ENCODE measurements at places on chromosomes 2 and 18.

GRCh38 chr2:23924589-23925359 is 2.1 kb downstream of the ATAD2B start:
- DNase-seq = no peak

DNA sequence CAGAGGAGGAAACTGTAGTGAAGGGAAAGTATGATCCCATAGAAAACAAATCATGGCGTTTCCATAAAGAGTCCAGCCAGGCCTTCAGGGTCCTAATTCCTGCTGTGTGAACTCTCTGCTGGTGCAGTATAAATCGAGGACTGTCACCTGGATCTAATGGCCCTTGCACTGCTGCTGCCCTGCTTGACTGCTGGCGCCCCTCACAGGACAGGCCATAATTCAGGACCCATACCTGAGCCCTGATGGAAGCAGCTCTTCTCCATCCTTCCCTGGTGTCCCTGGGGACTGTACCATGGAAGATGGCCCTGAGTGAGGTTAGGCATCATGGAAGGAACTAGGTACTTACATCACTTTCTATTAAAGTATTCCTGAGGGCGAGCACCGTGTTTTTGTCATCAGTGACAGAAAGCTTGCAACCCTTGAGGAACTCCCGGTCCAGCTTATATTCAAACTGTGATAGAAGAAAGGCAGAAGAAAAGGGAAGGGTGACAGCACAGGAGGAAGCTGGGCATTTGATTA is 116.9 kb downstream of the RIF1 start:
- DNase-seq = no peak

- DNase-seq = no peak
Observed at GRCh38 chr18:79421275-79421857, 25.6 kb downstream of the NFATC1 start.

DNA sequence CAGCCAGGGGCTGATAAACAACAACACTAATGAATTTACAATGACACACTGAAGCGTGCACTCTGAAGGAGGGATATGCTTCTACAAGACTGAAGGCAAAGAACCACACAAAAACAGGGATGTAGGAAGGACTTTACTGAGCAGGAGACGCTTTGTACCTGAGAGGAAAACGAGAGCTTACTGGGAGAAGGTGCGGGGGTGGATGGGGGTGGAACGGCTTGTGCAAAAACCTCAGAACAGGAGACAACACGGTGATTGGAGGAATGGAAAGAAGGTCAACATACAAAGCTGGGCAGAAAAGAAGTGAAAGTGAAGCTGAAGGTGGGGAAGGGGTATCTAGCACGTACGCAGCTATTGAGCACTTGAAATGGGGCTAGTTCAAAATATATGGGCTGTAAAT is 93.1 kb downstream of the SLC8A1 start:
- DNase-seq = no peak

DNA sequence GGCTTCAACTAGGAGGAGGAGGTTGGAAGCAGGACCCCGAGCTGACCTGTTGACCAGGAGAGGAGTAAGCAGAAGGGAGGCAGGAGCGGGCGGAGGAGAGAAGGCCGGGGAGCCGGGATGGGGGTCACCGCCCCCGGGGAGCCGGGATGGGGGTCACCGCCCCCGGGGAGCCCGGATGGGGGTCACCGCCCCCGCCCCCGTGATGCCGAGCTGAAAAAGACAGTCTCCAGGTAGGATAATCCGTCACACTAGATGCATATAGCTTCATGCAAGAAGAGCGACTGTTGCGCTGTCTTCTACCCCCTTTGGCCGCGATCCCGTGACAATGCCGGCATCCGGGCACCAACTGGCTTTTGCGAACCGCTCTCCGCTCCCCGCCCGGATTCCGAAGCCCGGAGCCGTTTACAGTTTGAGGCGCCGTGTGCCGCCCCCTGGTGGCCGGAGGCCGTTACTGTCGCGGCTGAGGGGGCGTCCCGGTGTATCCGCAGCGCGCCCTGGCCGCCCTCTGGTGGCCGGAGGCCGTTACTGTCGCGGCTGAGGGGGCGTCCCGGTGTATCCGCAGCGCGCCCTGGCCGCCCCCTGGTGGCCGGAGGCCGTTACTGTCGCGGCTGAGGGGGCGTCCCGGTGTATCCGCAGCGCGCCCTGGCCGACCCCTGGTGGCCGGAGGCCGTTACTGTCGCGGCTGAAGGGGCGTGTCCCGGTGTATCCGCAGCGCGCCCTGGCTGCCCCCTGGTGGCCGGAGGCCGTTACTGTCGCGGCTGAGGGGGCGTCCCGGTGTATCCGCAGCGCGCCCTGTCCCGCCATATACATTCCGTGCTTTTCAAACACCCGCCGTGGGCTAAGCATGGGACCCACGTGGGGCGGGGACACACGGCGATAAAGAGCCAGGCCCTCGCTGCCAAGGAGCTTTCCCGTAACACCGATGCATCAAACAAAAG is 89.6 kb downstream of the ACTR3 start:
- no peak for DNase-seq

DNA sequence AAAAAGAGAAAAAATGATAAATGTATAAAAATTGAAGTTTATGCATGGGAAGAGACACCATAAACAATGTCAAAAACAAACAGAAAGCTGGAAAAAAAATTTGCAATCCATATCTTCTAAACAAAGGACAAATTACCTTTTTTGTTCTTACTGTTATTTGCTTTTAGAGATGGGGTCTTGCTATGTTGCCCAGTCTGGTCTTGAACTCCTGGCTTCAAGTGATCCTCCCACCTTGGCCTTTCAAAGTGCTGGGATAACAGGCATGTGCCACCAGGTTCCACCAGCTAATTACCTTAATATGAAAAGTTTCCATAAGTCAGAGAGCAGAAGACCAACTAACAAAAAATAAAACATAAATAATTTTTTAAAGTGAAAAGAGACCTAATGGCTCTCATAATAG is 90.0 kb upstream of the SIX3 start:
- DNase-seq = no peak

GRCh38 chr2:175151791-175152190 is 16.2 kb downstream of the ATF2 start:
- no peak for DNase-seq

DNA sequence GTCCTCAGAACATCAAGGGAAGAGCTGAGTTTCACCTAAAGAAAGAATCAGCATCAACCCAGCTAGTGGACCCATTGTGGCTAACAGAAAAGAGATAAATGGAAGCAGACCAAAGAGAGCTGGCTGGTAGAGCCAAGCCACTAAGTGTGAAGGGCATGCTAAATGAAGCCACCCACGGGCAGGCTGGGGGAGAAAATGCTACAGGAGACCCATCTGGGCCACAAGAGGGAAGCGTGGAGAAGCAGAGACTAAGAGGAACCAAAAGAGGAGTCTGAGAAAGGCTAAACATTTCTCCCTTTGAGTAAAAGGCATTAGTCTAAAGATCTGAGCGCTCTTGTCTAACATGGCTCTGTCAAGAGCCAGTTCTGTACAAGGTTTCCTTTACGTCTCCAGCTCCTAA is 15.8 kb downstream of the CWC22 start:
- no peak for DNase-seq

GRCh38 chr2:69175790-69176715 is 163.1 kb downstream of the ANTXR1 start:
- DNase-seq = no peak

DNA sequence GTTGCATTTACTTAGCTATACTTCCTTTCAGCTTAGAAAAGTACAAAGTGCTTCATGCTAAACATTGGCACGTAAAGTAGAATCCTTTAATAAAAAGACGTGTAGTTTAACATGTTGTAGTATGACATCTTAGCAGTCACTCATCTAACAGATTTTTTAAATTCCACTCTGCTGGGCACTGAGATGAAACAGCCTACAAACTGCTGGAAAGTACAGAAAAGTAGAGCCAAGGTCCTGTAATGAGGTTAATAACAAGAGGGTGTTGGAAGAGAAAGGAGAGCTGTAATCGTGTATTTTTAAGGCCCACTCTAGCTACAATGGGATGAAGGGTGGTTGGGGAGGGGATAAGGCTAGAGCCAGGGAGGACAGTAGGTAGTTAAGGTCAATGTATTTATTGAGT is 10.7 kb downstream of the CD8A start:
- no peak for DNase-seq

GRCh38 chr2:38301340-38301968 is 75.6 kb downstream of the ATL2 start:
- no peak for DNase-seq

DNA sequence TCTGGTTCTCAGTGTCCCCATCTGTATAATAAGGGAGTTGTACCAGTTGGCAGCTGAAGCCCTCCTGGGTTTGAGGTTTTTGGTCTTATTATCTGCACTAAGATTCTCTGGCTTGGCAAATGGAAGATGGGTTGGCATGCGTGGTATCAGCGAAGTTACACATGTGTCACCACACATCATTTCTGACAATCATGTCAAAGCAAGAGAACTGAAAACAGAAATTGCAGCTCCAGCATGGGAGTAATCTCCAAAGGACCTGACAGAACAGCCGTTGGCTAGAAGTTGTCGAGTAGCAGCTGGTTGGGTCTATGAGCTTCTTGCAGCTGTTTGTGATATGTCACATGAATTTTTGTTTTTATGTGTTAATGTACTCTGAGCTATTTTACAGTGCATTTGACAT is 317.4 kb downstream of the SLC4A3 start:
- no peak for DNase-seq

- no peak for DNase-seq
Observed at GRCh38 chr18:80022613-80023012, 11.6 kb upstream of the RBFA start.

GRCh38 chr2:177169810-177170514 is 42.6 kb upstream of the HNRNPA3 start:
- DNase-seq = peak; percentile 30

GRCh38 chr18:7413906-7414305 is 153.2 kb upstream of the PTPRM start:
- DNase-seq = no peak

GRCh38 chr2:172107690-172108586 is 5.2 kb upstream of the DLX2 start:
- DNase-seq = no peak

GRCh38 chr2:218245214-218245613 is 15.6 kb upstream of the GPBAR1 start:
- DNase-seq = no peak

DNA sequence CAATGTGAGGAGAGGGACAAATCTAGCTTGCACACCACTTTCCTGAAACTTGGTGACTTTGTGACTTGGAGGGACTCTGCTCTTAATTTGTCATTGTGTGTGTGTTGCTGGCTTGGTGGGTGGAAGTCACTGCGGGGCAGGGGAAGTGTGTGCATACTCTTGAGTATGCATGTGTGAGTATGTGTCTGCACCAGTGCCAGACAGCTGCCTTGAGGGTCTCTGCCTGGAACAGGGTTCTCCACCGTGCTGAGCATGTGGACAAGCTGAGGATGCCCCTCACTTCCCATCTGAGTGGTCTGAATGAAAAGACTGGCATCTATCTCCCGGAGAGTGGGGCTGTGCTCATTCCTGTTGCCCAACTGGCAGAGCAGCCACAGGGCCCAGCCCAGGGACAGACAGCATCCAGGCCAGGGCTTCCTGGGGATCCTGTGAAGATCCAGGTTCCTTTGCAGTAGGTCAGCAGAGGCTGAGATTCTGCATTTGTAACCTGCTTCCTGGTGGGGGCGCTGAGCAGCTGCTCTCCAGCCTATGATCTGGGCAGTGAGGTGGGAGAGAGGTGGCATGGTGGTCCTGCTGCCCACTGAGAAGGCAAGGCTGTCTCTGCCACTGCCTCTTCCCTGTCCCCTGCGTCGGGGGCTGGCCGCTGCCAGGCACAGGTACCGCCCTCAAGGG is 138.9 kb upstream of the HAAO start:
- DNase-seq = no peak

DNA sequence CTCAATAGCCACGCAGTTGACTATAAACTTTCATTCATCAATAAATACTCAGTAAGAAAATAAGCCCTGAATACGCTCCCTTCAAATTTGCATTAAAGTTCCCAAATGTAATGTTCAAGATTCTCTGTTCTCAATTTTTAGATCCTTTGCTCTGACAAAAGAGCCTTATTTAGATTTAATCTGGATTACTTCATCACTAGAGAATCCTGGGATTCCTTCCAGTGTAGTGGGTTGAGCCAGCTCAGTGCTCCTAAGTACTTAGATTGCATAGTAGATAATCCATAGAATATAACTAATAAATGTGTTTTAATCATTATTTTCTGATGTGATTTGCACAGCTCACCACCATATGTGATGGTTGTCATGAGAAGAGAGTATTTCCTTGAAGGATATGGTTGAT is 1286.2 kb downstream of the SUCLG1 start:
- no peak for DNase-seq

Data from NCI-H446 treated with DMSO at 0.1 percent for 48 hours (cell line).